ENCODE measurements at places on chromosomes 1 and 21.

DNA sequence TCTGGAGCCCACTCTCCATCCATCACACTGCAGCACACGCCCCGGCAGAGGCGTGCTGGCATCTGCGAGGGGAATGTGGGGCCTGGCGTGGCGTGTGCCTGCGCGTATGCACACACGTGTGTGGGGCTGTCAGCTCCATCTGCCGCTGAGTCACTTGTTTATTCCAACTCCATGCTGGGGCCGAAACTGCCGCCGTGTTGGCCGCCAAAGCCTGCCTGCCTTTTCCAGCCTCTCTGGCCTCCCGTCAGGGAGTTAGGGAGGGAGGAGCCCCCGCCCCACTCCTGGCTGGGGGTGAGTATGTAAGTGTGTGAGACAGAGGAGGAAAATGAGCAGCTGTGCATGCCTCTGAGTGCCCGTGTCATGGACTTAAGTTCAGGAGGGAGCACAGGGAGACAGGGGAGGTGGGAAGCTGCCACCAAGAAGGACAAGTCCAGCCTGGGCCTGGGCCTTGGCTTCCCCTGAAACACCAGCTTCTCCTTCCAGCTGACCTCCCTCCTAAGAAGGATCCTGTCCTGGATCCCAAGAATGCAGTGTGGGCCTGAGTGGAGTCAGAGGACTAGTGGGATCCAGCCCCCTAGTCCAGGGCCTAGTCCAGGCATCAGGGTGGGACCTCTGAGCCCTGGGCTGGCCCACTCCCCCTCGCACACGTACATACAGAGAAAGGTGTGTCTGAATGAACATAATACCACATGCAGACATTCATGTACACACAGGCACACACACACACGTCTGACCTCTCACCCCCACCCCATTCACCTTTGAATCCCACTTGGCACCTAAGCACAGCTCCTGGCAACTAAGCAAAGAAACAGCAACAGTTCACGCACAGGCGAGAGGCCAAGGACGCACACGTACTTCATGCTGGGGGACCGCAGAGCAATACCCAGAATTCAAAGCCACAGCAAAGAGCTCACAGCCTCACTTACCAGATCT, 24.7 kb downstream of the MEF2D start:
- peak; percentile 64 for DNase-seq

GRCh38 chr1:151825751-151826660, 5.6 kb downstream of the RORC start:
- DNase-seq = no peak

- DNase-seq = no peak
Measured at GRCh38 chr1:165075725-165076370, 280.7 kb downstream of the LMX1A start.

- no peak for DNase-seq
Measured at GRCh38 chr1:26317612-26318337, at the start of gene CD52. TSS of gene CD52 (plus strand) at chr1:26317958. CDS start at chr1:26318018, 60 bp downstream.

DNA sequence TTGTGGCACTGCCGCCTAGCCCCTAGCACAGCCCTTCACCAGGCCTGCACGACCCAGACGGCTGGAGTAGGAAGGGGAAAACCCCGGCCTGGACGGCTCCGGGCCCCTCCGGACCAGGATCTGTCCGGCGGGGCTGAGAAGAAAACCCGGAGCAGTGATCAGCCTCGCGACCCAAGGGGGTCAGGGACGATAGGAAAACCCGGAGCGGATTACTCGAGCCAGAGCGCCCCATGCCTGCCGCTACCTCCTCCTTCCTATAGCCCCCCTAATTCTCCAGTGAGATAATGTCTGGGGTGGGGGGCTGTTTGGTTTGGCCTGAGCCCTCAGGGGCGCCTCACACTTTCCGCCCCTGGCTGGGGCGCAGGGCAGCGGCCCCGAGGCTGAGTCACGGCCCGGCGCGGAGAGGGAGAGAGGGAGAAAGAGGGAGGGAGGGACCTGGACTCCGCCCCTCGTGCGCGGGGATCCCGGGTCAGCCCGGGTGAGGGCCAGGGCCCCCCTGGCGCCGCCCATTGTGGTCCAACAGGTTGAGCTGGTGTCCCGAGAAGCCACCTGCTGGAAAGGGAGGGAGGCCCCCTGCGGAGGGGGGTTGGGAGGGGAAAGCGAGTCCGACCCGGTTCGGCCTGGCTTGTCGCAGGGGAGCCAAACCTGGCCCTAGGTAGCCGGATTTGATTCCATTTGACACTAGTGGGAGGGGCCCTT, 1.7 kb upstream of the ZBTB7B start:
- peak; percentile 69 for DNase-seq

DNA sequence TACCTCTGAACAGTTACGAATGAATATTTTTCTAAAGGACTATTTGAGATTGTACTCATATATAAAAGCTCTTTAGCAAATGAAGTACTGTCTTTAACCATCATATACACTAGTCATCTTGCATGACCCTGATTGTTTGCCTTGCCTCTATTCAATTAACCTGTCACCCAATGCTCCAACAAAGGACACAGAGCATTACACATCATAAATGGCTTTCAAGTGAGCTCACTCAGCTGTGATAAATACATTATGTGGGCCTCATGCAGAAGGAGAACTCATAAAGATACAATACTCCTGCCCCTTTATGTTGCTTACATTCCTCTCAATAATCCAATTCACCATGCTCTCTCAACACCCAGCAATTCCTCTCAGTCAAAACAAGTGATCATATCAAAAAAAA, 993.0 kb upstream of the PRMT6 start:
- no peak for DNase-seq

GRCh38 chr1:78146205-78146771, 100.5 kb downstream of the GIPC2 start:
- DNase-seq = peak; percentile 35

DNA sequence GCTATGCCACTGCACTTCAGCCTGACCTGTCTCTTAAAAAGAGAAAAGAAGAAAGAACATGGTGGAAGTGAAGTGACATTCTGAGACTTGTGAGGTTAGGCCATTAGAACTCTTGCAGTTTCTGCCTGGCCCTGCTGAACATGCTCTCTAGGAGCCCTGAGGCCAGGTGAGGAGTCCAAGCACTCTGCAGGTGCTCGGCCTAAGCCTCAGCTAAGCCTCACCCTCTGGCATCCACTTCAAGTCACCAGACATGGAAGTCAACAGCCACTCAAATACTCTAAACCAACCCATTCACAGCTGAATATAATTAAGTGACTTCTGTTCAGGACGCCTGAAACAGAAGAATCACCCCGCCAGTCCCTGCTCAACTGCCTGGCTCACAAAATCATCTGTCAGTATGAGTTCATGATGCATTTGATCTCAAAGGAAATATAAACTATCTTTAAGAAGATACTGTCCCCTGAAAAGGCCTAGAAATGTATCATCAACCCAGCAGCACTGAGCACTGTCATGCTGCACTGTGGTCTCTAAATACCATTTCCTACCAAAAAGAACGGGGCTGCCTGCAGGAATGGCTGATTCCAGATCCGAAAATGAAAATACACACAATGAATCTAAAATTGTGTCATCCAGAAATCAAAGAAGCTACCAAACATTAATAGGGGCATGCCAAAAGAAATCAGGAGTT, 118.8 kb downstream of the PSMG1 start:
- DNase-seq = no peak

DNA sequence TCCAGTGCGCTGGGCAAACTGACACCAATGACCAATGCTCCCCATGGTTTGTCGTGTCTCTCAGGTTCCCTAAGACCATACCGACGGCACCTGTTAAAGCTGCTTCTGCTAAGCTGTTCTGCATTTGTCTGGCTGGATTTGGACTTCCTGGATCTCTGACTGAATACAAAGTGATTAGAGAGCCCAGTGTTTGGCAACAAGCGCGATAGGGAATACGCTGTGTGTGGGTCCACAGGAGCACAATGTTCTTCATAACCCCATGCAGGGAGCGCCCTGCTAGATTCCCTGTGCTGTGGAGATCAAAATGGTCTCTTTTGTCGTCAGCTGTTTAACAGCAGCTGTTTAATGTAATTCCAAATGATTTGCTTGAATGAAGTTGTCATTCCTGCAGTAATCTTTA, 26.0 kb upstream of the ESRRG start:
- DNase-seq = no peak

- peak; percentile 34 for DNase-seq
Measured at GRCh38 chr1:67460676-67461500, 30.7 kb upstream of the SERBP1 start.

- no peak for DNase-seq
Measured at GRCh38 chr1:110675060-110675791, 486 bp upstream of the KCNA3 start.

DNA sequence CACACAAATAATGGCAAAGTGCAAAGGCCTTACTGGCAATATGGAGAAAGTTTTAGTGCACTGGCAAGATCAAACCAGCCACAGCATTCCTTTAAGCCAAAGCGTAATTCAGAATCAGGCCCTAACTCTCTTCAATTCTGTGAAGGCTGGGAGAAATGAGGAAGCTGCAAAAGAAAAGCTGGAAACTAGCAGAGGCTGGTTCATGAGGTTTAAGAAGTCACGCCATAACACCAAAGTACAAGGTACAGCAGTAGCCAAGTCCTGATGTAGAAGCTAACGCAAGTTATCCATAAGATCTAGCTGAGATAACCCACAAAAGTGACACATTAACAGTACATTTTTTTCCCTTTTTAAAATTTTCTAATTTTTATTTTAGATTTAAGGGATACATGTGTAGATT, 57.1 kb downstream of the SLC27A3 start:
- DNase-seq = no peak

GRCh38 chr1:200634261-200635122, 13.9 kb upstream of the KIF14 start:
- no peak for DNase-seq

GRCh38 chr21:40562242-40563002, 284.5 kb downstream of the DSCAM start:
- DNase-seq = no peak

DNA sequence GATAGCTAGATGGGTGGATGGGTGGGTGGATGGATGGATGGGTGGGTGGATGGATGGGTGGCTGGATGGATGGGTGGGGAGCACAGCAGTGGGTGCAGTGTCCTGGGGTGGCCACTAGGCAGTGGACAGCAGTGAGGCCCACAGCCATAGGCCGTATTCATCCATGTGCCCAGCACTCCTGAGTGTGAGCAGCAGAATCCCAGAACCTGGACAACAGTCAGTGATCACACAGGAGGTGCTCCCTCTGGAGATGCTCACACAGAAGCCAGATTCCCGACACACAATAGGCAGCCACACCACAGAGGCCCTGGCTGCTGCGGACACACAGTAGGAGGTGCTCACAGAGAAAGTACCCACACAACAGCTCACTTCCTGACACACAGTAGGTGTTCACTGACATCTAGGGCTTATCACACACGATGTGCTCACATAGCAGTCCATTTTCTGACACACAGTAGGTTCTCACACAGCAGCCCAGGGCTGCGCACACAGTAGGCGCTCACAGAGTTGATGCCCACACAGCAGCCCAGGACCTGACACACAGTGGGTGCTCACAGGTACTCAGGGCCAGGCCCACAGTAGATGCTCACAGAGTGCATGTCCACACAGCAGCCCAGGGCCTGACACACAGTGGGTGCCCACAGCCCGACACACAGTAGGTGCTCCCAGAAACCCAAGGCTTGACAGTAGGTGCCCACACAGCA, 64.0 kb downstream of the RAP1GAP start:
- no peak for DNase-seq

- DNase-seq = no peak
Measured at GRCh38 chr1:204441558-204441957, 29.9 kb upstream of the PPP1R15B start.

GRCh38 chr1:7691576-7691975, 79.5 kb upstream of the VAMP3 start:
- no peak for DNase-seq

- DNase-seq = no peak
Measured at GRCh38 chr1:35773711-35774110, 3.9 kb upstream of the CLSPN start.

- no peak for DNase-seq
Measured at GRCh38 chr1:7609311-7609994, 161.6 kb upstream of the VAMP3 start.

- no peak for DNase-seq
Measured at GRCh38 chr1:207918011-207918410, 7.1 kb upstream of the CD34 start.

DNA sequence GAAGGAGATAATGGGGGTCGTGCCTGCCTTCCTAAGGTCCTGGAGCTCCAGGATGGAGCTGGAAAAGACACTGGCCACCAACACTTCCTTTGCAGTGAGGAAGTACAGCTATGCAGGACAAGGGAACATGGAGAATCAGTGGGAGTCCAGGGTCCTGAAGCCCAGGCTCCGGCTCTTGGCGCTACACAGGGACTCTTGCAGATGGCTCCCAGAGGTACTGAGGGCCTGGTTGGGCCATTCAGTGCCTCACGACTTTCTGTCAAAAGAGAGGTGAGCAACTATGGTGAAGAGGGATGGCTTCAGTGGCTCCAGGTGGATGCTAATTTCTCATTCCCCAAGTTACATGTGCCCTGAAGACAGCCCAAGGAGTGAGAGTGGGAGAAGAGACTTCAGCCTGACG, 1.8 kb upstream of the ETNK2 start:
- DNase-seq = no peak

- DNase-seq = no peak
Measured at GRCh38 chr21:29233256-29233546, 65.5 kb upstream of the BACH1 start.

- no peak for DNase-seq
Measured at GRCh38 chr1:32858791-32859190, 11.9 kb downstream of the FNDC5 start.

DNA sequence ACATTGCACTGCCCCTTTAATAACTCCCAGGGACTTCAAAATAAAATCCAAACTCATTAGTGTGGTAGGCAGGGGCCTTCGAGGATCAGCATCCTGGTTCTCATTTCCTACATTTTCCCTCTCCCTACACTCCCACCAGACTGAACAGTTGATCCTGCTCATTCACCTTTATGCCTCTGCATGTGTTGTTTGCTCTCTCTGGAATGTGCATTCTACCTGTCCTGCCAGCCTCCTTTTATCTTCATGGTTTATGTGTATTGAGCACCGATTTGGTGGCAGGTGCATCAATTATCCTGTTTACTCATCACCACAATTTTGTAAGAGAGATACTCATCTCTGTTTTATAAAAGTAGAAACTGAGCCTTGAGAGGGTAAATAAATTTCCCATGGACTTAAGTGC, 125.0 kb downstream of the ADSS2 start:
- DNase-seq = no peak

GRCh38 chr1:166237675-166238074, 70.9 kb upstream of the FAM78B start:
- no peak for DNase-seq

DNA sequence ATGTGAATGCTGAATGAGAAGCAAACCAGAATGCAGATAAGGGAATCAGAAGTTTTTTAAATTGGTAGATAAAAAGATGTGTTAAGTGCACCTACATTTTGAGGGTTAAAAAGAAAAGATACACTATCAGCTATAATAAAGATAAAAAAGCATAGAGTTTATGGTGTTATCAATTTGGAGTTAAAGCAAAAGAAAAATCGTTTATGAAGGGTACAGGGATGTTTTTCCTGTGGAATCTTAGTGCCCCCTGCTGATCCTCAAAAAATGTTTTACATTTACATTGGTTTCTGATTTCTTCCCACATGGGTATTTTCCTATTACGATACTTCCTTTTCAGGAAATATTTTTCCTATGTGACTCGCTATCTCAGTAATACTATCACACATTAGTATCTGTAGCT, 293.5 kb downstream of the MRPL39 start:
- DNase-seq = no peak

- DNase-seq = no peak
Measured at GRCh38 chr1:182829285-182829932, 9.7 kb upstream of the DHX9 start.

- no peak for DNase-seq
Measured at GRCh38 chr1:223394242-223394641, 1.0 kb downstream of the CCDC185 start.

Measured in GM04503 (cell line).